PC-3 (cell line): ENCODE measurements at places on chromosomes 12 and 14.

DNA sequence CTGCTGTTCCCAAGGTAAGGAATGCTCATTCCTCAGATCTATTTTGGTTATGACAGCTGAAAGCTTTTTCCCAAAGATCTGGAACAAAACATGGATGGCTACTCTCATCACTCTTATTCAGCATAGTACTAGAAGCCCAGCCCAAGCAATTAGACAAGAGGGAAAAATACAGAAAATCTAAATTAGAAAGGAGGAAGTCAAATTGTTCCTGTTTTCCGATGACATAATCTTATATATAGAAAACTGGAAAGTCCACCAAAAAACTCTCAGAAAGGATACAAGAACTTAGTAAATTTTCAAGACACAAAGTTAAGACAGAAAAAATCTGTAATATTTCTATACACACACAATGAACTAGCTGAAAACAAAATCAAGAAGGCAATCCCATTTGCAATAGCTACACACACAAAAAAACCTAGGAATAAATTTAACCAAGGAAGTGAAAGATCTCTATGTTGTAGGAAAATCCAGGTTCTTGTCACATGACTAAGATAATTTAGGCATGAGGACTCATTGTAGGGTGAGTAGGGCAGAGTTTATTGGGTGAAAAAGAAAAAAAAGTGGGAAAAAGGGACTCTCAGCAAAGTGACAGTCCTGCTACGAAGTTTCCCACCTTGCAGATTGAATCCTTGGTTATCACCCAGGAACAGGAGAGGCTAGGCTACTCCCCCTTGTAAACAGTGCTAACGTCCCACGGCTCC is 28.6 kb upstream of the KLRB1 start:
- DNase-seq, result no peak

DNA sequence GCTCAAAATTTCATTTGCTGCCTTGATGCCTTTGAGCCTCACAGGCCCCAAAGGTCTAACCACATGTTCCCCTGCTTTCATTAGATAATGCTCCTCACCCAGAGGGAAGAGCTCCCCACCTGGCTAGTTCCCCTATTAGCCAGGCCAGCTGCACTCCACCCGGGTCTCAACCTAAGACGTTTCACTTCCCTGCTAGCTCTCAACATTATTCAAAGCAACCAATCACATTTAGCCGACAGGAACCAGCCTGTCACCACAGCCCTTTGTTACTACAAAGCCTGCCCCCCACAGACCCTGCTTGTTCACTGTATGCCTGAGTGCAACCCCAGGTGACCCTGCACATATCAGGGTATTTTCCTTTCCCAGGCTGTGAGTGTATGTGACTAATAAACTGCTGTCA is 78.6 kb downstream of the SLC15A5 start:
- no peak for DNase-seq

GRCh38 chr12:54977155-54977554 is 7.4 kb downstream of the TESPA1 start:
- DNase-seq, result peak; percentile 24

- peak; percentile 75 for DNase-seq
Measured at GRCh38 chr12:102879144-102879763, 37.8 kb downstream of the PAH start.

DNA sequence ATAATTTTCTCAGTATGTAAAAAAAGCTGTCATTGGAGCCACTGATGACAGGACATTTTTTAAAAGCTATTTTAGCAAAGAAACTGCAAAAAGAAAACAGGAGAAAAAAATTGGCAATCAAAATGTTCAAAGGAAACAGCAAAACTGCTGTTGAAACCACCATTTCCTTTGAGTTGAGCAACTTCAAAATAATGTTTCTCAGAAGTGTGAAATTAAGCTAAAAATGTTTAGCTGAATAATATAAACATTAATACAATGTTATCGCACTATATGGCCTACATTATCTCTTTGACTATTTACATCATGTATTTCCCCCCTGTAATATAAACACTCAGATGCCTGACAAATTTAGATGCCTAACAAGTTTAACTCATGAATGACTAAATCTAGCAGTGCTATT is 23.4 kb upstream of the GLIPR1 start:
- no peak for DNase-seq

- DNase-seq, result no peak
Measured at GRCh38 chr14:98684468-98684867, 587.5 kb downstream of the BCL11B start.

GRCh38 chr12:82835217-82835616 is 148.5 kb downstream of the TMTC2 start:
- peak; percentile 78 for DNase-seq

DNA sequence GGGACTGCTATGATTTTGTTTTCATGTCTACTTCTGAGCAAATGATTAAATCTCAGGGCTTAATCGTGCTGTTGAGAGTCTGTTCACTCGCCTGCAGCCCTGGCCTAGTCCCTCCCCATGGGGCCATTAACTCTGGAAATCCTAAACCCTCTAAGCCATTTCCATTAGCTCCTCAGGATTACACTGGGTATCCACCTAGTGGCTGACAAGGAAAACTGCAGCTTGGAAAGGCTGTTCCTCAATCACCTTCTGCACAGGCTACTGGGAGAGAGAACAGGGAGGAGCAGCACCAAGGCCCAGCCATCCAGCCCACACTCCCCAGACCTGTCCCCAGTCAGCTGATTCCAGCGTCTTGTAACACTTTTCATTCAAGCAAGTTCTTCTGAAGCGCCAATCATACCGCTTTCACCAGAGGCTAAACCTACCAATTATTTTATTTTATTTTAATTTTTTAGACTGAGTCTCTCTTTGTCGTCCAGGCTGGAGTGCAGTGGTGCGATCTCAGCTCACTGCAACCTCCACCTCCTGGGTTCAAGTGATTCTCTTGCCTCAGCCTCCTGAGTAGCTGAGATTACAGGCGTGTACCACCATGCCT is 48.7 kb downstream of the NEUROD4 start:
- peak; percentile 76 for DNase-seq

DNA sequence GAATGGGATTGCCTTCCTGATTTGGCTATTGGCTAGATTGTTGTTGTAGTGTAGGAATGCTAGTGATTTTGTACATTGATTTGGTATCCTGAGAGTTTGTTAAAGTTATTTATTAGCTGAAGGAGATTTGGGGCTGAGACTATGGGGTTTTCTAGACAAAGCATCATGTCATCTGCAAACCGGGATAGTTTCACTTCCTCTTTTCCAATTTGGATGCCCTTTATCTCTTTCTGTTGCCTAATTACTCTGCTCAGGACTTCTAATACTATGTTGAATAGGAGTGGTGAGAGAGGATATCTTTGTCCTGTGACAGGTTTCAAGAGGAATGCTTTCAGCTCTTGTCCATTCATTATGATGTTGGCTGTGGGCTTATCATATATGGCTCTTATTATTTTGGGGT is 265.7 kb upstream of the MGAT4C start:
- DNase-seq, result no peak

- DNase-seq, result no peak
Measured at GRCh38 chr12:575129-575502, 88.1 kb downstream of the NINJ2 start.

GRCh38 chr14:69587389-69587788 is 12.7 kb upstream of the CCDC177 start:
- no peak for DNase-seq

DNA sequence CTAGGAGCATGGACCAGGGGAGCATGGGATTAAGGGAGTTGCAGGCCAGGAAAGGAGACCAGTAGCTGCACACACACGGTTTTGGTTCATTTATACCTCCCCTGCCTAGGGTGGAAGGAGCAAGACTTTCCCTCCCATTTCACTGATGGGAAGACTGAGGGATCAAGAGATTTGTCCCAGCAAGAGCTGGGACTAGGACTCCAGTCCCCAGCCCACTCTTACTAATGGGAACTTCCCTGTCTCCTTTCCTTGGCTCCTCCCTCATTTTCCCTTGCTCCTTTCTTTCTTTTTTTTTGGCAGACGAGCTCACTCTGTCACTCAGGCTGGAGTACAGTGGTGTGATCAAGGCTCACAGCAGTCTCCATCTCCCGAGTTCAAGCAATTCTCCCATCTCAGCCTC is 13.0 kb downstream of the SCNN1A start:
- DNase-seq, result peak; percentile 19

DNA sequence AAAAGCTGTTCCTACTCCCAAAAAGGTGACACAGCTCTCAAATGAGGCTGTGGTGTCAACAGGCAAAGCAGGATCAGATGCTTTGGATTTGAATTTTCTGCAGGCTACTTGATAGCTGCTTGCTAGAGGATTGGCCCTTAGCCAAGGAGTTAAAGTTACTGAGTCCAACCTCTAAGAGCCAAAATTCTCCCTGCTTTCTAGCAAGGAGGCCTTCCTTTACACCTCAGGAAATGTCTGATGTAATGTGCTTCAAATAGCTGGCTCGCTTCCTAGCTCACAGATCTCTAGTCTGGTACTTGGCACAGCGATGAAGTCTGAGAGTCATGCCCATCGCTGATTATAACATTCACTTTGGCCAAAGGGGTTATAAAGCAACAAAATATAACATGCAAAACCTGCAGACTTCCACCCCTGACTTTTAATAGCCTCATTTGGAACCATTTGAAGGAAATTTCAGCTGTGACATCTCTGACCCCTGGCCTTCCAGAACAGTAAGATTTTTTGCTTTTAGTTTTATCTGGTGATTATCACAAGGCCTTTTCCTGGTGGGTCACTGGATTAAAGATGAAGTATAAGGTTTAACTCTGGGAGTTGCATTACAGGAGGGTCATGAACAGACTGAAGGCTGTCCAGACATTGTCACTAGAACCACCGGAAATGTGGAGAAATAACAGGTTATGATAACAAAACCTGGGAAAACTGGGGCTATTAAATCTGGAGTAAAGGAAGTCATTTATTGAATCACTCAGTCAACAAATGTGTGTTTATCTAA is 189.7 kb downstream of the EPS8 start:
- peak; percentile 81 for DNase-seq

- DNase-seq, result peak; percentile 51
Measured at GRCh38 chr12:48817873-48818830, at the start of gene CACNB3. Gene CACNB3 (plus strand): TSS chr12:48818496. CDS start chr12:48818930, 434 bp downstream.

- peak; percentile 89 for DNase-seq
Measured at GRCh38 chr14:54420478-54421142, 20.6 kb downstream of the CNIH1 start.

- DNase-seq, result no peak
Measured at GRCh38 chr14:24662753-24663152, 28.8 kb upstream of the GZMB start.

DNA sequence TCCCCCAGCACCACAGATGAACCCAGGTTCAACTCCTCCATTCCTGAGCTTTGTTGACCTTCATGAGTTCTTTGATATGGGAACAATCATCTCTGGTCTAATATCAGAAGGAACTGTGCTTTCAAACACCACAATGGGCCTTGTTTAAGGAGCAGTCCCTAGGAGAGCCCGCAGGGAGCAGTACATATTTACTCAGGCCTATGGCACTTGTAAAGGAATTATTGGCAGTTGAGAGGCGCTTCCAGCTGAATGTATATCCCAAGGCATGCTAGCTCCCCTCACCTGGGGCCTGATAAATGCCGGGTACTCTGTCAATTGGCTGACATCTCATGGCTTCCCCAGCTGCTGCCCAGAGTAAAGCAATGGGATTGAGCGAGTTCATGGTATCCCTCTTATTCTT is 76.2 kb downstream of the ZFP36L1 start:
- DNase-seq, result no peak

GRCh38 chr12:130572553-130572952 is 143.5 kb downstream of the RIMBP2 start:
- no peak for DNase-seq

DNA sequence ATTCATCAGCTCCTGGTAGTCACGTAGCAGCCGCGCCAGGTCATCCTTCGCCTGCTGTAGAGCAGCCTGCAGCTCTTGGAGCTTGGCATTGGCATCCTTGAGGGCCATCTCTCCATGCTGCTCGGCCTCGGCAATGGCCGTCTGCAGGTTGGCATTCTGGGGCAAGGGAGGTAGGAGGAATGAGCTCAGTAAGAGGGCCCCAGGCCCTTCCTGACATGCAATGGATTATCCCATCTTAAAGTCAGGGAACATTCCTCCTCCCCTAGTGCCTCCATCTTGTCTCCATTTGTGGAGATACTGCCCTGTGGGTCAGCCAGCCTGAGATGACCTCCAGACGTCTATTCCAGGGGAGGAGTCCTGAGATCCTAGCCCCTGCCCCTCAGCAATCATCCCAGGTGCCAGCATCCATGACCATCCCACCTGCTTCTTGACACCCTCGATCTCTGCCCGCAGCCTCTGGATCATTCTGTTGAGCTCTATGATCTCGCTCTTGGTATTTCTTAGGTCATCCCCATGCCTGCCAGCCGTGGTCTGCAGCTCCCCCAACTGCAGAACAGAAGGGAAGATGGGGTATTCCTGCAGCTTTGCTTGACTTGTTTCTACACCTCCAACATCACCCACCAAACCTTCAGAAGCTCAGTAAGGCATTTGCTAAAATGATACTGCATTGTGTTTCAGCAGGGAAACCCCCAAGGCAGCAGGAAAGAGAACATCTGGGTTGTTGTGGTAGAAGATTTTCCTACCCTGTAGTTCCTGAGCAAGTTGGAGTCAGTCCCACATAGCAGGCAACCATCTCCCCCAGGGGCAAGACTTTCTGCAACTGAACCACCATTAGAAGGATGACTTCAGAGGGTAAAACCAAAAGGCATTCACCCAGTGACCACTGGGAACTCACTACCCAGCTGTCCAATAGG is 4.4 kb downstream of the KRT3 start:
- DNase-seq, result no peak
